ENCODE measurements at places on chromosomes 7 and 10. TPM values are rescaled to one million over a fixed set of nuclear protein-coding genes. Genes with fewer than 3 reads are reported as not detected.

Gene HMX3
- 0.16 TPM for total RNA-seq

Gene AS3MT
- 8.1 TPM for total RNA-seq

Gene ENO4
- 0.34 TPM for total RNA-seq

Gene WDR86
- 0.95 TPM for total RNA-seq

Gene RARRES2
- total RNA-seq, result 2.4 TPM

Gene GPRIN2
- total RNA-seq, result not detected

Gene CDC123
- total RNA-seq, result 187 TPM

Gene TBC1D12
- total RNA-seq, result 9.2 TPM

Gene ELOVL3
- total RNA-seq, result 0.47 TPM

Gene FERD3L
- total RNA-seq, result not detected

Gene C7orf57
- total RNA-seq, result not detected

Gene ANKRD61
- not detected for total RNA-seq

Gene NPTX2
- total RNA-seq, result under 0.01 TPM

Gene ZNF239
- total RNA-seq, result 4.3 TPM

Gene IL15RA
- 5.3 TPM for total RNA-seq

Gene NEURL1
- total RNA-seq, result 0.17 TPM
